ENCODE measurements at places on chromosomes 3 and 15.

- no peak for DNase-seq
Measured at GRCh38 chr3:67906261-67906660, 251.8 kb upstream of the SUCLG2 start.

DNA sequence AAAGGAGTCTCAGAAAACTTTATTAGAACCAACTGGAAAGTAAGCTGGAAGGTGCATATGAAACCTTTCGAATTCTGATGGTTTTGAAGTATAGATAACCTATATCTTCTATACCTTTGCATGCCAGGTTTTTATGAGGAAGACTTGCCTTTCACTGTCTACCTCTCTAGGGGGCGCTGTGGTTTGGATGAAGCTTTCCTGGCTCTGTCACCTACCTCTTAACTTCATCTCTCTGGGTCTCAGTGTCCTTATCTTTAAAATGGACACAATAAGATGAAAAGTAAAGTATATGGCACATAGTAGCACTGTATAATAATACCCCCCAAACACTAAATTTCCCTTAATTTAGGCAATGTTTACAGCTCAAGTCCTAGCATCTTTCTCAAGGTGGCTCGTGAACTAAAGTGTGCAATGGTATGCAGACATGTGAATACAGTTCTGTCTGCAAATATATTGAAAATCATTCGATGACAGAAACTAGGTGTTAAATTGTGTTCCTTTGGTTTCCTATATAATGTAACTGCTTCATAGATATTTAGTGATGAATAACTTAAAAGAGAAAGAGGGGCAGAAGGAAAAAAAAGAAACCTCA is 314.3 kb downstream of the CHST2 start:
- no peak for DNase-seq

GRCh38 chr3:72738752-72739530 is 109.3 kb downstream of the SHQ1 start:
- peak; percentile 65 for DNase-seq

GRCh38 chr3:126133606-126134005 is 46.8 kb downstream of the ALDH1L1 start:
- no peak for DNase-seq

DNA sequence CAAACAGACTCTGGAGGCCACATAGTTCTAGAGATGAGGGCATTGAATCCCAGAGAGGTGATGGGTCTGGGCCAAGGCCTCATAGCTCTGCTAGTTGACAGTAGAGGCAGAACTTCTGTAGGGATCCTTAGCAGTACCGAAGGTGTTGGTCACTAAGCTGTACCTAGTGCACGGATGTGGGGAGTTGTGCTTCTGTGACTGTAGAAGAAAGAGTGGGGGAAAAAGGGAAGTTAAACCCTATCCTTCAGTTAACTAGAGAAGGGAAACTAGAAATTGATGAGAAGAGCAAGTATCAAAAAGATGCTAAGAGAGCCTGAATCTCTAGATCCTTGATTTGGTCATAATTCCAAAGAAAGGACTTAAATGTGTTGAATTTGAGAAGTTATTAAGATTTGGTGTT is 186.7 kb downstream of the NFKBIZ start:
- no peak for DNase-seq
